ENCODE measurements at places on chromosomes 7 and 10.

DNA sequence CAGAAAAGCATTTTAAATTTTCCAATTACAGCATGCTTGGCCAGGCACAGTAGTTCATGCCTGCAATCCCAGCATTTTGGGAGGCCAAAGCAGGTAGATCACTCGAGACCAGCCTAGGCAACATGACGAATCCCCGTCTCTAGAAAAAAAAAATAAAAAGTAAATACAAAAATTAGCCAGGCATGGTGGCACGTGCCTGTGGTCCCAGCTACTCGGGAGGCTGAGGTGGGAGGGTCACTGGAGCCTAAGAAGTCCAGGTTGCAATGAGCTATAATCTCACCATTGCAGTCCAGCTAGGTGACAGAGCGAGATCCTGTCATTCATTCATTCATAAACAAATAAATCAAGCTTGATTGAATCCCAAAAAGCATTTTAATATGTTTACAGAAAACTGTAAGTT lies 234.9 kb downstream of the PARD3 start:
- DNase-seq: no peak

DNA sequence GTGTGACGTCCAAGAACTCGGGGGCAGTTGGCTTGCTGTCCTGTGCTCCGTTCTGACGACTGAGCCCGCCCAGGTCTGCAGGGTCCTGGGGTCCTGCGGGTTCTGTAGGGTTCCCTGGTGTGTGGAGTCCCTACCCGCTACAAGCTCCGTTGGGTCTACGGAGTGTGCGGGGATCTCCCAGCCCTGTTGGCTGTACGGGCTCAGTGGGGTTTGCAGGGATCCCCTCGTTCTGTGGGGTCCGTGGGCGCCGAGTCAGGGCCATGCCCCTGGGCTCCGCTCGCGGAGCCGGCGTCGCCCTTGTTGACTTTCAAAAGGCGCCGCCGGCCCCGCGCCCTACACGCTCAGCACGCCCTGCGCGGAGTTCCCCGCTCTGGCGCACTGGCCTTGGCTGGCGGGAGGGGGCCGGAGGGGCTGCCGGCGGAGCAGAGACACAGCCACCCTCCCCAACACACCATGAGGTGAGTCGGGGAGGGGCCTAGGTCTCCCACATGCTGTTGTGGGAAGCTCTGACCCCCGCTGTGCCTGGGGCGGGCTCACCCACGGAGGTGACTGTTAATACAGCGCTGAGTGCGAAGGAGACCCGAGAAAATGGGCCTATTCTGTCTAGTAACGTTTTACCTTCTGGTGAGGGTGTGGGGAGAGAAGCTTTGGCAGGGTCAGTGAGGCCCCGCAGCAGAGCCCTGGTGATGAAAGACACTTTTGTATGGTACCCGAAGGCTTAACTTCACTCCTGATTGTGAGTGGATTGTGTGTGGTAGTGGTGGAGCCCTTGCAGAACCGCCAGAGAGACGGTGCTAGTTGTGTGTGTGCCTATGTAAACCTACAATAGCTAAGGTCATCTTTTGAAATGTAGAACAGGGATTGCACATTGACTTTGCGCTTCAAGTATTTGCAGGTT lies 8.1 kb downstream of the TASOR2 start:
- DNase-seq: peak; percentile 51

DNA sequence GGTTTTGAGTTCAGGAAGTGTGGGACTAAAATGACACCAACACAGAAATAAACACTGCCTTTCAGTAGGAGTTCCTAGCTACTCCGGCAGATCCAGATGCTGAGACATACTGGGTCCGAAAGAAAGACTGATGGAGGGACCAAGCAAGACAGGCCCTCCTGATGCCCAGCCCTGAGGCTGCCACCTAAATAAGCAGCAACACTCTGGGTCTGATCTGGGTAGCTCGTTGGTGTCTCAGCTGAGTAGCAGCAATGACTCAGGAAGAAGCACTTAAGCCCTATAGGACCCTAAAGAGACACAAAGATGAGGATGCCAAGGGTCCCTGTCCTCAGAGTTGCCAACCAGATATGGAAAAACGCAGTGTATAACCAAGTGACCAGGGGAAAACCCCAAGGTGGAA lies 190.7 kb downstream of the FAM107B start:
- no peak for DNase-seq

- DNase-seq: no peak
Observed at GRCh38 chr10:24119896-24120295, 89.0 kb upstream of the KIAA1217 start.

GRCh38 chr10:22314852-22315251 lies 1.3 kb upstream of the COMMD3 start:
- no peak for DNase-seq

- DNase-seq: no peak
Observed at GRCh38 chr10:49410365-49411074, 14.6 kb upstream of the DRGX start.

DNA sequence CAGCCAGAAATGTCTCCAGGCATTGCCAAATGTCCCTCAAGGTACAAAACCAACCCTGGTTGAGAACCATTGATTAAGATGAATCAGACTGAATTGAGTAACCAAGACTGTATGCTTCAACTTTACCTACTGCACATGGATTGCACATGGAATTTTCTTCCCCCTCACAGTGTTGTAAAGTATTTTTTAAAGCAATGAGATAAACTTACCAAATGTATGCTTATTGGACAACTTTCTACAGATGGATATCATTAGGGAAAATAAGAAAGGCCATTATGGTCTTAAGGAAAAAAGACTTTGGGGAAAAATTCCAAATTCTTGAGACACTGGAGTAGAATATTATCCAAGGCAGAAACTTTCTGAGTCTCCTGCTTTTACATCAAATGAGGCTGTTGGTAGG lies 20.9 kb upstream of the MTPN start:
- DNase-seq: no peak

- no peak for DNase-seq
Observed at GRCh38 chr7:151684408-151685175, 164.9 kb upstream of the RHEB start.

Data from neuronal stem cell (in vitro differentiated cells).